HFFc6 (cell line): ENCODE measurements at places on chromosomes 5 and 9.

GRCh38 chr9:132605387-132605786 is 23.0 kb downstream of the BARHL1 start:
- no peak for DNase-seq

DNA sequence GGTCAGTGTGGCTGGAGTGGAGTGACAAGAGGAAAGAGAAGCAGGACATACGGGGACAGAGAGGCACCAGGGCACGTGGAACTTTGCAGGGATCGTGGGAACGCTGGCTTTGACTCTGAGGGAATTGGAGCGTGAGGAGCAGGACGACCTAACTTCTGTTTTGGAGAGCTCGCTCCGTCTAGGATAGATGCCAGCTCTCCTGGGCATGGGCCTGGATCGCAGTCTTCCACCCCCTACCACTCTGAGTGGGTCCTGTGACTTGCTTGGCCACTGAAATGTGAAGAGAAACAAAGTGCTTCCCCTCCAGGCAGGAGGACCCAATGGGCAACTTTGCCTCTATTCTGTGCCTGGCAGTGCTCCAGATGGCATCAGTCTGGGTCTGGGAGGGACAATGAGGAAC is 8.7 kb upstream of the SH3PXD2B start:
- no peak for DNase-seq

- DNase-seq: no peak
Measured at GRCh38 chr5:145838276-145838675, 3.1 kb upstream of the PRELID2 start.

GRCh38 chr5:10453545-10453944 is 11.9 kb downstream of the ROPN1L start:
- peak; percentile 61 for DNase-seq

- no peak for DNase-seq
Measured at GRCh38 chr5:132871459-132872284, 1.8 kb upstream of the LEAP2 start.

DNA sequence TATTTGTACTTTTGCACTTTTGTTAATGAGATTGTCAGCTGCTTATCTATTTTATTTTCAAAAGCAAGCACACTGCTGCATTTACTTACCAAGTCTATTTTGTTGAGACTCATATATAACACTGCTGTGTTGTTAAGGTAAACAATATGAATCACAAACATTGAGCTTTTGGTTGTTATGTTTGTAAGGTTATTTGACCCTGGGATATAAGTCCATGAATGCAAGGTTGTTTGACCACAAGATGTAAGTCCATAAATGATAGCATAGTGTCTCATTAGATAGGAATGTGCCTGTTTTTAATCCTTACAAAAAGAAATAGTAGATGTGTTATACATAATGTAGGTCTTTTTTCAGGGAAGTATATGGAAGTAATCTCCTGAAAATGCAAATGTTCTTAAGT is 845.9 kb downstream of the CDH9 start:
- no peak for DNase-seq

DNA sequence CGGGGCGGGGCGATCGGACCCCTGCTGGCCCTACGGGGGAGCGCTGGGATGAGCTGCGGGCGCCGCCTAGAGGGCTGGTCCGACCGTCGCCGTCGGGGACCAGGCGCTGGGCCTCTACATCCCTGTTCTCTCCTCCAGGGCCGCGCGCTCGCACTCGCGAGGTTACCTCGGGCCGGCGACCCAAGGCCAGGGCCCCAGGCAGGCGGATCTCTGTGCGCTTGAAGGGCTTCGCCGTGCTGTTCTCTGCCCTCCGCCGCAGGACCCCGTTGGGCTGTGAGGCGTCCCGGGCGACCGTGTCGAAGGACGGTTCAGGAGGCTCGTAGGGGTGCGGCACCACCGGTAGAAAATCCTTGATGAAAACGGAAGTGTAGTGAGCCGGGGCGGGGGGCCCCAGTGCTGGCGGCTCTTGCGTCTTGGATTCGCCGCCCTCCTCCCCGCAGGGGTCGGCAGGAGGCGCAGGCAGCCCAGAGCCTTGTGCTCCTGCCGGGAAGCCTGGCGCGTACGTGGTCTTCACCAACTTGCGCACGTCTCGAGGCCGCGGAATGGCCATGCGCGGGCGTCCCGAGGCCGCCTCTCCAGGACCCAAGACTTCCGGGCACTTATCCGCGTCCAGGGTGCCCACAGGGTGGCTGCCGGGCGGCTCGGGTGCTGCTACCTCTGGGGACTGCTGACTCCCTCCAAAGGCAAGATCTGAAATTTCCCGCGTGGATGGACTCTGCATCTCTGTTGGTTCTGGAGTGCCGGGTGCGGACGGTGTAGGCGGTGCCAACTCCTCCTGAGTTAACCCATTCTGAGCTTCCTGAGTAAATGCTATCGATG is 2.0 kb downstream of the PROB1 start:
- no peak for DNase-seq

- no peak for DNase-seq
Measured at GRCh38 chr9:110257097-110257841, 962 bp upstream of the TXN start.

- DNase-seq: no peak
Measured at GRCh38 chr5:40869384-40869783, 28.2 kb downstream of the CARD6 start.

DNA sequence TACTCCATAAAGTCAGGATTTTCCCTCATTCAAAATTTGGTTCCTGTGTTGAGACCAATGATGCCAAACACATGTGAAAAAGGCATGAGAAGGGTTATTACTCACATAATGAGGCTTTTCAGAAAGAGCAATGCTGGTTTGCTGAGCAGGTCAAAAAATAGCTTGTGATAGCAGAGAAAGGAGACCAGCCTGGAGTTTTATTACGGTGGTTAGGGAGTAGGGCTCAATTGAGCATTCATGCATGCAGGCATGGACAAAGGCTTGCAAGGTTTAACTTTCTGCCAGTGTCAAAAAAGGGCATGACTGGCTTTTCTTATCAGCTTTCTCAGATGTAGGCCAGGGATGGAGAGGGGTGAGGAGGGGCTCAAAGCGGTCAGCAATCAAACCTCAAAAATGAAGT is 628.3 kb downstream of the DNAH5 start:
- no peak for DNase-seq

GRCh38 chr9:115306865-115307264 is 188.9 kb upstream of the TNC start:
- no peak for DNase-seq

DNA sequence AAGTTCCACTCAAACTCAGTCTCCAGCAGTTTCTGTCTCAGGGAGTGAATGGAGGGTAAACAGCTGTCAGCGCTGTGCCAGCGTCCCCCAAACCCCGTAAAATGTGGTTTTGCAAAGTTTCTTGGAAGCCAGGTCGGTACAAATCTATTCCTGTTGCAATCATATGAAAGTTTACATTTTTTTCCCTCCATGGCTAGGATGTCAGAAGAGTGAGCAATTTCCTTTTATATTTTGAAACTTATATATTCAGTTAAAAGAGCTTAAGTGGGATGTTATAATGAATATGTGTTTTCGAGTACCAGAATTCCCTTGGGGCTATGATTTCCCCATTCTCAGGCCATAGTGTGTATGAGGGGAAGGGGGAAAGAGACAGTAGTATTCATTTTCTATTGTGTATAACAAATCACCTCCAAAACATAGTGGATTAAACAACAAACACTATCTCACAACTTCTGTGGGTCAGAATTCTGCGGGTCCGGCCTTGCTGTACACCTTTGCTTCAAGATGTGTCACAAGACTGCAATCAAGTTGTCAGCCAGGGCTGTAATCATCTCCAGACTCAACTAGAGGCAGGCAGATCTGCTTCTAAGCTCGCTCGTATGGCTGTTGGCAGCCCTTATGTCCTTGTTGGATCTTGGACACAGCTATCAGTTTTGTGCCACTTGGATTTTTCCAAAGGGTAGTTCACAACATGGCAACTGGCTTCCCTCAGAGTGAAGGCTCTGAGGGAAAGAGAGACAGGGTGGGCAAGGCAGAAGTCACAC is 107.4 kb downstream of the SNX18 start:
- no peak for DNase-seq

DNA sequence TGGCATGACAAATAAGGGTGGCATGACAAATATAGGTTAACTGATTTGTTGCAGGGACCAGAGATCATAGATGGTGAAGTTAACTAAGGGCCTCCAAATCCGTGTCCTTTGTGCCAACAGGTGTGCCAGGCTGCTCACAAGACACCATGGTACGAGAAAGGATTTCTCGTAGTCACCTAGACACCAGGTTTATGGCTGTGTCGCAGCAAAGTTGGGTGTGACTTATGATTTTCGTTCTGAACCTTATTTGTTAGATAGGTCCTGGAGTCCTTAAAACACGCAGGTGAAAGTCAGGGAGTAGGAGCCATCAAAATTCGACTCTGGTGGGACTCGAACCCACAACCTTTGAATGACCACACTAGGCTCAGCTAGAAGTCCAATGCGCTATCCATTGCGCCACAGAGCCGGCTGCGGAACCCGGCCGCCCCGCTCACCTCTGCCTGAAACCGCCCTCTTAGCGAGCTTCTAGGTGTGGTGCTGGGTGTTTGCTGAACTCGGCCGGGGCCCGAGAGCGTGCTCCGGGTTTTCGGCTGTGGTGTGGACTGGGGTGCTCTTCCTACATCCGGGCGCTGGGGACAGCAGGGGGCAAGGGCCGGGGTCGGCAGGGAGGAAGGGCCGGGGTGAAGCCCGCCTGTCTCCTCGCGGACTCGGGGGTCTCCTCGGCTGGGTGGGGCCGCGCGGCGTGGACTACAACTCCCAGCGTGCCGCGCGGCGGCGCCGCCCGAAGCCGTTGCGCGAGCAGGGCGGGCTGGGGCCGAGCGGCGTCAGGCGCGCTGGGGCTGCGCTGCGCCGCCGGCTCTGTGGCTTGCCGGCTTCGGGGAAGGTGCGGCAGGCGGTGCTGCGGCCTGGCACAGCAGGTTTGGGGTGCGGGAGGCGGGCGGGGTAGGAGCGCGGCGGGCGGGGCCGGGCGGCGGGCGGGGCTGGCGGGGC is at the start of gene SLC27A4:
Gene SLC27A4 (plus strand): TSS at position 767 of the 930 bp plus-strand sequence. CDS start 2,606 bp downstream, outside the sequence.
- peak; percentile 72 for DNase-seq

GRCh38 chr5:133467335-133467779 is 145.0 kb downstream of the FSTL4 start:
- no peak for DNase-seq

GRCh38 chr9:130431536-130432303 is 13.0 kb upstream of the ASS1 start:
- no peak for DNase-seq

GRCh38 chr5:92513067-92513466 is 1068.0 kb downstream of the NR2F1-AS1 start:
- DNase-seq: no peak

- no peak for DNase-seq
Measured at GRCh38 chr5:14009575-14009974, 65.1 kb upstream of the DNAH5 start.

DNA sequence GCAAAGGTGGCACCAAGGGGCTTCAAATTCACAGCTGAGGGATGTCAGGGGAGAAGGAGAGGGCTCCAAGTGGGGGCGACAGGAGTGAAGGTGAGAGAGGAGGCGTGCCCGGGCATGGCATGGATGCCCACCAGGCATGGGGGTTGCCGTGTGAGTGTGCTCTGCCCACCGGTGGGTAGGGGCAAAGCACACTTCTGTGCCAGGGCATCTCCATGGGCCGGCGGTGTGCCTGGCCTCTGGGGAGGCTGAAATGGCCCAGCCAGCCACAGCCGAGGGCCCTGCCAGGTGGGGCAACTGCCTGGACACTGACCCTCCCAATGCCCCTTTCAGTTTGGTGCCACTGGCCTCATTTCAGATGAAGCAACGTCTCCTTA is 14.0 kb upstream of the RNU6ATAC start:
- DNase-seq: no peak

DNA sequence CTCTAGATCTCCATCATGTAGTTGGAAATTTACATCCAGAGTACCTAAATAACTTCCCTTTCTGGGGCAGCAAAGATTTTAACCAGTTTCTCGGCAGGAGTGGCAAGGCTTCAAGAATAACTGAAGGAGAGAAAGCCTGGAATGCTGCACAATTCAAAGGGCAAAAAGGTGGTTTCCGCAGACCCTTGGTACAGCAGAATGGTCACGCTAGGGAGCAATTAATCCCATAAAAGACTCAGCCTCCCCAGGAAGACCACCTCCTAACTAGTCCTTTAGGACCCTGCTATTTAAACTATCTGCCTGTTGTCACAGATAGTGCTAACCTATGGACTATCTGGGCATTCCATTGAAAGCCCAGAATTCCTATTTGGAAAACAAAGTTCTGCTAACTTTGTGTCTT is 3.6 kb downstream of the HTR1A start:
- DNase-seq: no peak

GRCh38 chr5:78576376-78576775 is 72.2 kb downstream of the LHFPL2 start:
- DNase-seq: no peak
